ENCODE measurements at places on chromosomes 11 and 22.

DNA sequence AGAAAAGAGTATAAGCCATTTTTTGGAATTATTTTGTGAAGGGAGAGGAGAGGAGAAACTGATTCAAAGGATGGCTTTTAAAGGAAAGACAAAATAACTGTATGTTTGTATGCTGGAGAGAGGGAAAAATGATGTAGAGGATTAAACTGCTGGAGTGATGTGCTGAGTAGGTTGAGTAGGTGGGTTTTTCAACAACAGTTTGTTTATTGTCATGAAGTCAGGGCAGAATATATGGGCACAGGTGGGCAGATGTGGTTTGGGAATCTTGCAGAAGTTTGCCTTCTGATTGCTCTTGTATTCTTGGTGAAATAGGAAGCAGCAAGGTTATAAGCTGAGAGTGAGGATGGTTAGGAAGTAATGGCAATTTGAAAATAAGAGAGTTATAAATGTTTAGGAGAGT lies 12.1 kb downstream of the SYT9 start:
- no peaks in the 10 kb centered on the region for H3K4me1 ChIP-seq
- H3K4me3 ChIP-seq: no peak overlapping the region
- peaks cover 5% of the 10 kb centered on the region for H3K27me3 ChIP-seq

DNA sequence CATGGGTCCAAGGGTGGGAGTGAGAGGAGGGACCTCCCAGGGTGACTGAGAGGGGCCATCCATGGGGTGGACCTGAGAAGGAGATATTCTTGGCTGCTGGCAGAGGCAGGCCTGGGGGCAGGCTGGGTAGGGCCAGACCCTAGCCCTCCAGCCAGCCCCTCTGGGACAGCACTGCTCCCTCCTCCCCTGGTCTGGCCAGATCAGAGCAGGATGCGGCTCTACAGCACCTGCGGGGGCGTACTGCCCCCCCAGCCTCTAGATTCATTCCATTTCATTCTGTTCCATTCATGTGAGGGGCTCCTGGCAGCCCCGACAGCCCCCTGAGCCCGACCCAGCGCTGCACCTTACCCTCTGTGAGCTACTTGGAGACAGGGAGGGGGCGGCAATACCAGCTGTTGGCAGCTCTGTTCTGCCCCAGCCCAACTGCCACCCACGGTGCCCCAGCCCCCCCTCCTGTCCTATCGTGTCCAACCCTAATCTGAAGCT lies 34.3 kb upstream of the MYRF start:
- no peak for DNase-seq
- H3K4me3 ChIP-seq: no peak overlapping the region
- H3K4me1 ChIP-seq: no peaks in the 10 kb centered on the region
- peaks cover 3% of the 10 kb centered on the region for H3K27me3 ChIP-seq
- H3K27ac ChIP-seq: no peak overlapping the region

DNA sequence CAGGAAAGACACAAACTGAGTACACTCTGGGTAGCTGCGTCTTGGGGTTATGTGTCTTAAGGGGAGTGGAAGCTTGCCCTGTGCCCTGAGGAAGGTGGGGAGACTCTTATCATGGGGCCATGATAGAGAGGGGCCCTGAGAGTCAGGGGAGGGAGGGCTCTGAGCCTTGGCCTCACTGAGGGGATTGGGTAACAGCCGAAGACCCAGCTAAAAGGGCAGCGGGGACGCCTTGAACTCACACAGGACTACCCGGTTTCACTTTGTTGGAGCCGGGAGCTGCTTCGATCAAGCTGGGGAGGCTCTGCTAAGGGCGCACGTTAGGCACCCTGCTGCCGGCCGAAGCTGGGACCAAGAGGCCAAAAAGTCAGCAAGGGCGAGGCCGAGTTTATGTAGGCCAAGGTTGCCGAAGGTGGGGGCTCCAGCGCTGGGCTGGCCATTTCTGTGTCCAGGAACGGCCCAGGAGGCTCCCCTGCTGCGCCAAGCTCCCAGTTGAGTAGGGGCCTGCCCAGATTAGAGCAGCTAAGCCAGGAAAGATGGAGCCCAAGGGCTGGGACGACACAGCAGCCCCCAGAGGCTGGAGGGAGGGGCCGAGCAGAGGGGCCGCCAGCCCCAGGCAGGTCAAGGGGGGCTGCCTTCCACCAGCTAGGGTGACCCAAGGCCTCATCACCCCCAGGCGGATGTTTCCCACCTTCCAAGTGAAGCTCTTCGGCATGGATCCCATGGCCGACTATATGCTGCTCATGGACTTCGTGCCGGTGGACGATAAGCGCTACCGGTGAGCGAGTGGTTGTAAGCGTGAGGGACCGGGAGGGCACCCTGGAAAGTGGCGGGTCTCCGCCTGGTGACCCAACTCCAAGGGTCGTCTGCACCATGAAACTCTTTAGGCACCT lies 2.2 kb downstream of the TBX1 start:
- no peak for DNase-seq
- H3K4me1 ChIP-seq: peaks cover 14% of the 10 kb centered on the region
- H3K27me3 ChIP-seq: peaks cover 62% of the 10 kb centered on the region
- no peak overlapping the region for H3K27ac ChIP-seq
- H3K4me3 ChIP-seq: no peak overlapping the region

DNA sequence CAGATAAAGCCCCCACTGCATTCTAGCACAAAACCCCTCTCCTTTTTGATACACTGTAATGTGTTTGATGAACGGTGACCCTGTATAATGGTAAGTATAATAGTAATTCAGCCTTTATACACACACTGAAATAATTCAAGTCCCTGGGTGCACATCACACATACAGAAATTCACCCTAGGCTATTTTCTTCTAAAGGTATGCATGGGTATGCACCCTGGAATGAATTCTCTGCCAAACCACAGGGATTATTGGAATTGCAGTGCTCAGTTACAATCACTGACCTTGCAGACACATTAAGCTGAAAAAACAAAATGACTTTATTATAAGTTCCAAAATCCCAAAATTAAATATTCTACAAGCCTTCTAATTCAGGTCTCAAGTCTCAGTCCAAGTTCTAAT lies 245.9 kb upstream of the FAT3 start:
- no peaks in the 10 kb centered on the region for H3K4me1 ChIP-seq
- H3K36me3 ChIP-seq: no peaks in the 10 kb centered on the region
- no peak overlapping the region for H3K4me3 ChIP-seq
- no peak overlapping the region for H3K27ac ChIP-seq
- DNase-seq: no peak

DNA sequence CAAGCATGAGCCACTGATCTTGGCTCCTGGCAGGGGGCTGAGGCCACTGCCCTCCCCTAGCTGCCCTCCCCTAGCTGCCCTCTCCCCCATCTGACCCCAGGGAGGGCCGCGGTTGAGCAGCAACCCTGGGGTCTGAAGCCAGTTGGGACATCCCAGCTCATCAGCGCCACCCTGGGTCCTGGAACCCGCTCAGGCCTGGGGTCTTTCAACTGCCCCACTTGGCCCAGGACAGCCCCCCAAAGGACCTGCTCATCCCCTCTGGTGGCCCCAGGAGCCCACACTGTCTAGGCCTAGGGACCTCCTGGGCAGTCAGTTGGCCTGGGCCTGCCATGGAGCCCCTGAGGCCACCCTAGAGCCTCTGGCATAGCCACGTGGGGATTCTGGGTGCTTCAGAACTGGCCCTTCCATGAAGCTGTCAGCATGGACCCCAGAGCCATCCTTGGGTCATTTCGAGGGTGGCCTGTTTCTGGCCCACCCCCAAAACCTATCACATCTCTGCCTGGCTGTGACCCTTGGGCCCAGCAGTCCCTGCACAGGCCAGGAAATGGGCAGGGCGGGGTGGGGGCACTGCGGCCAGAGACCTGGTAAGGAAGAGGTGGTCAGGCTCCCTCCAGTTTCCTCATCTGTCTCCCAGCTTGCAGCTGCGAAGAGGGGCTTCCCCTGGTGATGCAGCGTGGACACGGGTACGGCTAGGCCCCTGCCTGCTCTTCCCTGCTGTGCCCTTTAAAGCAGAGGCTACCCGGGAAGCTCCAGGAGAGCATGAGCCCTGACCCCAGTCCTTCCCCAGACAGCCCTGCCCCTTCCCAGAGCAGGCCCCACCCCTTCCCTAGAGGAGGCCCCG lies 37.9 kb downstream of the MUC2 start:
- H3K4me3 ChIP-seq: no peak overlapping the region
- H3K36me3 ChIP-seq: no peaks in the 10 kb centered on the region

- H3K4me3 ChIP-seq: no peak overlapping the region
- H3K27me3 ChIP-seq: no peaks in the 10 kb centered on the region
- peaks cover 5% of the 10 kb centered on the region for H3K36me3 ChIP-seq
- DNase-seq: no peak
Measured at GRCh38 chr11:1302461-1303125, 6.8 kb downstream of the TOLLIP start.

DNA sequence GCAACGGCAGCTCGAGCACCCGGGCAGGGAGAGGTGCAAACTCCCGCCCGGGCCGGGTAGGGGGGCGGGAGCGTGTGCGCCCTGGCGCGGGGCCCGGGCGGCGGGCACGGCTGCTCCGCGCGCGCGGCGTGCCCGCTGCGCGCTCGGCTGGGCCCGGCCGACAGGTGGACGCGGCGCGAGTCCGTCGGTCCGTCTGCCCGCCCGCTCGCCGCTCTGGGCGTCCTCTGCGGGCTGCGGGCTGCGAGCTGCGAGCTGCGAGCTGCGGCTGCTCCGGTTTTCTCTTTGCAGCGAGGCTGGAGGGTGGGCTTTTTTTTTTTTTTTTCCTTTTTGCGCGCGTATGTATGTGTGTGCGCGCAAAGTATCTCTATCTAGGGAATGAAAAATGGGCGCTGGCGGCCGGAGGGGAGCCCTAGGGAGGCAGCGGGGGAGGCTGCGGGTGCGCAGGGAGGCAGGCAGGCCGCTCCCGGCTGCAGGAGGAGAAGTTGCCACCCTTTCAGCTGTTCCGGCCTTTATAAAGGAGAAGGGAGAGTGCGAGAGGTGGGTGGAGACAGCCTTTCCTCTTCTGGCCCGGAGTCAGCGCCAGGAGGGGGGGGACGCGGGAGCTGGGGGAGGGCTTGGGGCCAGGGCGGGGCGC lies at the start of gene PDGFB:
Gene PDGFB, minus strand, starts transcription at position 487 of the 634 bp plus-strand sequence. CDS start 1,019 bp downstream, outside the sequence.
- H3K36me3 ChIP-seq: peaks cover 3% of the 10 kb centered on the region
- peak within 1 kb of the TSS; percentile 70 for H3K27ac ChIP-seq
- H3K4me3 ChIP-seq: peak within 1 kb of the TSS; percentile 80
- peaks cover 66% of the 10 kb centered on the region for H3K27me3 ChIP-seq
- H3K4me1 ChIP-seq: peaks cover 27% of the 10 kb centered on the region

- peaks cover 56% of the 10 kb centered on the region for H3K36me3 ChIP-seq
- no peaks in the 10 kb centered on the region for H3K27me3 ChIP-seq
- H3K27ac ChIP-seq: peak overlapping the region; percentile 93
- no peak for DNase-seq
- H3K4me3 ChIP-seq: peak overlapping the region; percentile 83
Measured at GRCh38 chr11:57325735-57326048, 940 bp upstream of the TNKS1BP1 start.

- peaks cover 5% of the 10 kb centered on the region for H3K27me3 ChIP-seq
- no peak overlapping the region for H3K27ac ChIP-seq
- DNase-seq: peak; percentile 25
- H3K4me3 ChIP-seq: no peak overlapping the region
Measured at GRCh38 chr11:20311444-20311843, 52.1 kb upstream of the HTATIP2 start.

GRCh38 chr11:93324500-93324899 lies 6.0 kb upstream of the DEUP1 start:
- no peak overlapping the region for H3K27ac ChIP-seq
- DNase-seq: no peak
- no peak overlapping the region for H3K4me3 ChIP-seq
- no peaks in the 10 kb centered on the region for H3K36me3 ChIP-seq
- H3K27me3 ChIP-seq: peaks cover 11% of the 10 kb centered on the region

- H3K27me3 ChIP-seq: no peaks in the 10 kb centered on the region
- no peak overlapping the region for H3K27ac ChIP-seq
- H3K36me3 ChIP-seq: no peaks in the 10 kb centered on the region
- H3K4me3 ChIP-seq: no peak overlapping the region
Measured at GRCh38 chr11:132134322-132134721, 763.9 kb downstream of the NTM start.

- H3K36me3 ChIP-seq: peaks cover 15% of the 10 kb centered on the region
- peak; percentile 90 for DNase-seq
- H3K27ac ChIP-seq: peak overlapping the region; percentile 81
- no peaks in the 10 kb centered on the region for H3K27me3 ChIP-seq
Measured at GRCh38 chr11:64226507-64227051, 505 bp downstream of the NUDT22 start.

GRCh38 chr11:13663631-13664071 lies 4.8 kb upstream of the FAR1 start:
- H3K27me3 ChIP-seq: peaks cover 13% of the 10 kb centered on the region
- peaks cover 5% of the 10 kb centered on the region for H3K4me1 ChIP-seq
- no peak overlapping the region for H3K27ac ChIP-seq
- peaks cover 2% of the 10 kb centered on the region for H3K36me3 ChIP-seq
- DNase-seq: no peak

DNA sequence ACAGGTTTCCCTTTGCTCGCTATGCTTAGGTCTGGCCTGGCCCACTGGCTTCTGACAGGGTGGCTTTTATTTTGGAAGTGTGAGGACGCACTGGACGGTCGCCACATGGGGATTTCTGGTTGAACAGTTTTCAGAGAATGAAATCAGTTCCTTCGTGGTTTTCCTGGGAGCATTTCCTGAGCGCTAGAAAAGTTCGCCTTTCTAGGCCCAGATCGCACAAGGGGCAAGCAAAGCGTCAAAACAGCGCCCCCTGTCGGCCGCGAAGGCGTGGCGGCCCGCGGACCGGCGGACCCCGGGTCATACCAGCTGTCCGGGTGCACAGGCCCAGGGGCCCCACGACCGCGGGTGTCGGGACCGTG lies 12.7 kb upstream of the CYP2R1 start:
- H3K36me3 ChIP-seq: no peaks in the 10 kb centered on the region
- peaks cover 53% of the 10 kb centered on the region for H3K4me1 ChIP-seq
- no peaks in the 10 kb centered on the region for H3K27me3 ChIP-seq
- H3K27ac ChIP-seq: peak overlapping the region; percentile 93

GRCh38 chr11:33942954-33943353 lies 51.1 kb upstream of the LMO2 start:
- no peak overlapping the region for H3K4me3 ChIP-seq
- no peaks in the 10 kb centered on the region for H3K36me3 ChIP-seq
- no peaks in the 10 kb centered on the region for H3K4me1 ChIP-seq
- H3K27ac ChIP-seq: no peak overlapping the region
- no peaks in the 10 kb centered on the region for H3K27me3 ChIP-seq

DNA sequence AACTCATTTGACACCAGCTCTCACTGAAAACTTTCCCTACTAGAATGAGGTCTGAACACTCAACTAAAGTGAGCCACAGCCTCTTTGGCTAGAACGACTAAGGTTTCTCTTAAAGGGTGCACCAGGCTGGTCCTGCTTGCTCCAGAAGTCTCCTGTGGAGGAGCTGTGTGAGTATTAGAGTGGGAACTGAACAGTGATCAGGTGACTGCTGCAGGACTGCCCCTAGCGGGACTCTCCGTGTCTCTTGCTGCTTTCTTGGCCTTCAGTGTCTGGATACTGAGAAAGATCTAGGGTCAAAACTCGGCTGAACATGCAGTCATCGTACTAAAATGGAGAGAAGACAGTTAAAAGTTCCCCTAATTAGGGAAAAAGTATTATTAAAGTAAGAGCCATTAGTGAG lies 34.6 kb downstream of the FAM118A start:
- peaks cover 47% of the 10 kb centered on the region for H3K36me3 ChIP-seq
- peaks cover 10% of the 10 kb centered on the region for H3K4me1 ChIP-seq
- DNase-seq: no peak
- no peak overlapping the region for H3K4me3 ChIP-seq

- peak overlapping the region; percentile 61 for H3K4me3 ChIP-seq
- peaks cover 2% of the 10 kb centered on the region for H3K36me3 ChIP-seq
- DNase-seq: no peak
- peaks cover 23% of the 10 kb centered on the region for H3K27me3 ChIP-seq
- H3K27ac ChIP-seq: no peak overlapping the region
Measured at GRCh38 chr22:17119481-17120202, 1.5 kb downstream of the TMEM121B start.

- H3K4me1 ChIP-seq: peaks cover 2% of the 10 kb centered on the region
- H3K4me3 ChIP-seq: no peak overlapping the region
- H3K36me3 ChIP-seq: no peaks in the 10 kb centered on the region
- DNase-seq: no peak
Measured at GRCh38 chr22:46471901-46472721, 65.3 kb downstream of the CELSR1 start.

GRCh38 chr11:109046284-109046992 lies 375.6 kb upstream of the C11orf87 start:
- H3K4me3 ChIP-seq: no peak overlapping the region
- H3K27me3 ChIP-seq: no peaks in the 10 kb centered on the region
- no peak for DNase-seq
